ENCODE measurements at places on chromosomes 3 and 15.
A peak's percentile ranks its signal among the peaks of the same experiment; 100 is the strongest.

DNA sequence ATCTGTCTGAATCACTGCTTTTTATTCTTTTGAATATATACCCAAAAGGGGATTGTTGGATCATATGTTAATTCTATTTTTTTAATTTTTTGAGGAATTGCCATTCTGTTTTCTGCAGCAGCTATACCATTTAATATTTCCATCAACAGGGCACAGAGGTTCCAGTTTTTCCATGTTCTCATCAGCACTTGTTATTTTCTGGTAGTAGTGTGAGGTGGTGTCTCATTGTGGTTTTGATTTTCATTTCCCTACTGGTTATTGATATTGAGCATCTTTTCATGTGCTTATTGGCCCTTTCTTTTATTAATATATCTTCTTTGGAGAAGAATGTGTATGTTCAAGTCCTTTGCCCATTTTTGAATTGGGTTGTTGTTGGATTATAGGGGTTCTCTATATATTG lies 68.1 kb downstream of the PDE8A start:
- no peak for DNase-seq

GRCh38 chr15:27683121-27683520 lies 416.0 kb downstream of the OCA2 start:
- no peak for DNase-seq

DNA sequence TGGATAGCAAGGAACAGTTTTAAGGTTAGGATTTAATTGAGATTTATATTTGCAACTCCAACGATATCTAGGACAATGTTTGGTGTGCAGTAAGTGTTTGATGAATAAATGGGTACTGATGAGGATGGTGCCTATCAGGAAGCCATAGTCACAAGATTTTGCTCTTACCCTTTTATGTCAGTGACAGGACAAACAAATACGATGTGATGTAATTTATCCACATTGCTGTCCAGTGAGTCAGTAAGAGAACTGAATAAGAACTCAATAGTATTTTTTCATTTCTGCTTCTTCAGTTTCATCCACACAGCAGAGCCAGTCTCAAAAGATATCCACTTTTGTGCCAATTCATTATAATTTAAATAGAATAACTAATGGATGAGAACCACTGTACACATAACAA lies 18.5 kb downstream of the C3orf85 start:
- no peak for DNase-seq

DNA sequence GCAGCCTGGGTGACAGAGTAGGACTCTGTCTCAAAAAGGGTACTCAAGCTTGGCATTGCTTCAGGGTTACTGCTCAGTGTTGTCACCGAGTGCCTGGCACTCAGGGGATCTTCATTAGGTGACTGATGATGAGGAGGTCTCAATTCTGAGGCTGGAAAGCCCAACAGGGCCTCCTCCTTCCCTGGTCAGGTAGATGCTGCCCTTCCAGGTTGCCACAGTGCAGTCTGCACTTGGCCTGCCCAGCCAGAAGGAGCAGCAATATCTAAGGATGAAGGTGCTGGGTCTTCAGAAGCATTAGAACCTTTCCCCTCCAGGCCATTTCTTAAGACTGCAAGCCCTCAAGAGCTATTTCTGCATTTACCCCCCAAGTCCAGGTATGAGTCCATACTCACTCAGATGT lies 42.0 kb downstream of the PGPEP1L start:
- DNase-seq: no peak

DNA sequence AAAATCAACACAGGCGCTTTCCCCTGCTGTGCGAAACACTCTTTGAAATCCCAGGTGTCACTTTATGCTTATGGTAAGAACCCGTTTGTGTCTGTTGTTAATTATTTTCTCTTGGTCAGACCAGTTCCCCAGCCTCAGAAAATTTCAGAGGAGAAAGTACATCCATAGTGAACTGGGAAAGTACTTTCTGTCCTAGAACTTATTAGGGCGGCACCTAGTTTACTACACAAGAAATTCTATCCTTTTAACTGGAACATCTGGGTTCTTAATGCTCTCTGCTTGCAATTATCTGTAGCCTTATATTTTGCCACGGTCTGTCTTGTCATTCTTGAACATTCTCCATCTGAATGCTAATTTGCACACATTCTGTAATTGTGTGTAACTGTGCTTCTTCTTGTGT lies 215.0 kb downstream of the PTPRG start:
- DNase-seq: no peak

DNA sequence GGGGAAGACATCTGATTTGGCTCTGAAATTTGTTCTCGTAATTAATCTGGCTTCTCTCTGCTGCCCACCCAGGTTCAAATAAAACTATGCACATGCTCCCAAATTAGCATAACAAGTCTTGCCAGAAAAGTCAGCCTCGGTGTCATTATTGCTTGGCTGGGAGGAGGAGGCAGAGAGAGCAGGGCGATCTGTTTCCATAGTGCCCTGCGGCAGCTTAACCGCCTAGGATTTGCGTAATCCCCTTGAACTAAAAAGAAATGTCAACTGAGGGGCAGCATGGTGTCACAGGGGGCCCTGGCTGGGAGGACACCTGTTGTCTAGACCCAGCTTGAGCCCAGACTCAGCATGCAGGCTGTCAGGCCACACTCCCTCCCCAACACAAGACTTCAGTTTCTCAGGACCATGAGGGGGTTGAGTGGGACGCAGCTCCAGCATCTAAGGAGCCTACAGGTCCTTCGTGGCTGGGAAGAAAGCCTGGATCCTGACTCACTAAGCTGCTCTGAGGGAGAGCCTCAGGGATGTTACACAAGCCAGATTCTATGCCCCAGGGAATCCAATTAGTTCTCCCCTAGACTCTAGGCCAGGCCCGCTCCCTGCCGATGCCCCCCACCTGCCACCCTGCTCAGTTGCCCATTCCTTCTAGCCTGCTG lies 17.3 kb downstream of the MRPS11 start:
- no peak for DNase-seq

- no peak for DNase-seq
These were observed 31.1 kb downstream of the NTRK3 start for GRCh38 chr15:88225461-88225860.

GRCh38 chr3:138718849-138719248 lies 110.3 kb downstream of the FAIM start:
- no peak for DNase-seq

- peak; percentile 49 for DNase-seq
These were observed 21.3 kb downstream of the DUT start for GRCh38 chr15:48352474-48353072.

GRCh38 chr15:80936288-80937078 lies 53.1 kb downstream of the MESD start:
- no peak for DNase-seq

- DNase-seq: peak; percentile 33
These were observed 205.0 kb downstream of the LPP start for GRCh38 chr3:188358787-188359493.

DNA sequence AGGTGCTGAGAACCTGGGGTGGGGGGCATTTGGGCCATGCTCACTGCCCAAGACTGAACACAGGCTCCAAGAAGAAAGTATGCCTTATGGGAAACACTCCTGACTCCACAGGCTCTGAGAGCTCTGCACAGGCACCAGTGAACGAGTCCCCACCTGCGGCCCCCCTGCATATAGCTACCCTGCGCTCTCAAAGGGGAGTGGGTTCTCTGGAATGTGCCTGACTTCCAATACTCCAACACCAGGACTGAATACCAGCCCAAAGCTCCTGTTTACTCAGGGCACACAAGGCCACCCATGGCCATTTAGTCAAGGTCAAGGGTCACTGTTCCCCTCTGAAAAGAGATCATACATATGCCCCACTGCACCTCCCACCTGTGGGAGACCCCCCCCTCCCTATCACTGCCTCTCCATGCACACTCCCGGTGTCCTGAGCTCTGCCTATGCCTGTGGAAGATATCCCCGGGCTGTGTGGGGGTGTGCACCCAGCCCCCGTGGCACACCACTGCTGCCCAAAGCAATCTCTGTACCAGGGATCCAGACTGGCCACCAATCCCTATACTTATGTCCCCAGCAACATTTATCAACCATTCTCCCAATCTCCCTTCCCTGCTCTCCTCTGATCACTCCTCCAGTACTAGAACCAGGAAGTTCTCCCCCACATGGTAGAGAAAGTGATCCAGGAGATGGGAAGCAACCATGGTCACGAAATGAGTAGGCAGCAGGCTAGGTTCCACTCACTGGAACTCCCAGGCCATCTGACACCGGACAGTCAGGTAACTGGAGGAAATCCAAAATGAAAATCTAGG lies 1.5 kb upstream of the PLXNB1 start:
- DNase-seq: no peak

DNA sequence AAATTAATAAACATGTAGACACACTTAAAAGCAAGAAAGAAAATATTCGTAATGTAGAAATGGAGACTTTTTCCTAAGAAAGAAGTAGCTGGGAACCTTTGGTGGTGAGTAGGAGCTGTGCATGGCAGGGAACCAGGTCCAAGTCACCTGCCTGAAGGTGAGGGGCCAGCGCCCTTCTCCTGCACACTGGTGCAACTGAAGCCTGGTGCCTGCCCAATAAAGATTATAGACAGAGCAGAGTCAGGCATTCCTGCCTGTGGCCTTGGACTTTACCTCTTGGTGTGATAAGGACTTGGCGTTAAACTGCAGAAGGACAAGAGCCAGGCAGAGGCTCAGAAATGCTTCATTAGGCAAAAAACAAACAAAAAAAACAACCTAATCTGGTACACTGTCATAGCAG lies 14.2 kb downstream of the CFAP91 start:
- no peak for DNase-seq

DNA sequence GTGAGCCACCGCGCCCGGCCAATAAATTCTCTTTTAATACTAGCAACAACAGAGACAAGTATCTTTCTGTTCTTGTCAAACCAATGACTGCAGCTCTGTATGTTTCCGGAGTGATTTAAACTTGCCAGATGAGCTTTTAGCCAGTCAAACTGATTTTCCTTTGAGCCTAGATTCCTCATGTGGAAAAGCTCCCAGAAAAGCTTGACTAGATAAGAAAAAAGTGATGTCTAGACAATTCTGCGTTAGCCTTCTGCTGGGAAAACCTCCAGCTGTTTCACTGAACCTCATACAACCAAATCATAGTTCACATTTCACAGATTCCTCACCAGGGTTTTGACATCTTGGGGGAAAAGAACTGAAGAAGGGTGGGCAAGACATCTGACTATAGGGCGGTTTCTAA lies 78.6 kb downstream of the MAGI1 start:
- no peak for DNase-seq

DNA sequence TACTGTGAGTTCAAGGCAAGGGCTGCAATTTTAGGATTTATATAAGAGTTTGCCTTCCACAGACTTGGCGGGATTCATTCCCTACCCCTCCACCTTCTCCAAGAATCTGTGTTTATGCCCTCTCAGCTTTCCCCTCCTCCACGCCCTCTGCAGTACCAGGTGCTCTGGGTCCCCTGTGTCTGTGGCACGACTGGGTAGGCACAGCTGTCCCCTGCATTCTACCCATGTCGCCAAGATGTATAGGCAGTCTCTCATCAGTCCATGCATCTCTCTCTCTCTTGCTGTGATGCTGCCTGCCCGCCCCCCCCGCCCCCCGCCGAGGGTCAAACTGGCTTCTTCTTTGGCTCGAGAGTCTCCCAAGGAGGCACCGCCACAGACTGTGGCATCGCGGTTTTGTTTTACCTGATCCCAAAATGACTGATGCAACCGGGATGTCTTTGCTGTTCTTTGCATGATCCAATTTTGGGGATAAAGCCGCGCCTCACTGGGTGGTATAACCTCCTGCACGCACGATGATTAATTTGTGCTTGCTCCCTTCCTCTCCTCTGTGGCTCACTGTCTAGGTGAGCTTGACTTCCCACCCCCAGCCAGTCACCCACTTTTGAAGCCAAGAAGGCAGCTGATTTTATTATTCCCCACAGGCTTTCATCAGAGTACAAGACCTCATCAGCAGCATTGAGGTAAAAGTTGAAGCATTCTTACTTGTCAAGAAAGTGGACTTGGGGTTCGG lies 43.7 kb downstream of the EFCAB12 start:
- DNase-seq: no peak

DNA sequence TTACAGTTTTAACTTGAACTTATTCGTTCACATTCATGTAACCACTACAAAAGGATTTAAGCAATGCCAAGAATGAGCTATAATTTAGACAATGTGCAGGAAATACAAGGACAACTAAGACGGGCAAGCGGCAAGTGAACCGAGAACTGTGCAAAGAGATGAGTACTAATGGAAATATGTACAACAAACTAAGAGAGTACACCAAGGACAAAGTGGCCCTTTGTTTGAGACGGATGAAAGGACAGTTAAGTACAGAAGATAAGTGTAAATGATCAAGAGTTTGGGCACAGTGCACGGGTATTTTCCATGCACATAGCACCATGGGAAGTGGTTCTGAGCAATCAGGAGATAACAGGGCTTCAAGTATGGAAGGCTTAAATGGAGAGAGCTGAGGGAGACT lies 281.7 kb downstream of the ROBO2 start:
- DNase-seq: no peak

DNA sequence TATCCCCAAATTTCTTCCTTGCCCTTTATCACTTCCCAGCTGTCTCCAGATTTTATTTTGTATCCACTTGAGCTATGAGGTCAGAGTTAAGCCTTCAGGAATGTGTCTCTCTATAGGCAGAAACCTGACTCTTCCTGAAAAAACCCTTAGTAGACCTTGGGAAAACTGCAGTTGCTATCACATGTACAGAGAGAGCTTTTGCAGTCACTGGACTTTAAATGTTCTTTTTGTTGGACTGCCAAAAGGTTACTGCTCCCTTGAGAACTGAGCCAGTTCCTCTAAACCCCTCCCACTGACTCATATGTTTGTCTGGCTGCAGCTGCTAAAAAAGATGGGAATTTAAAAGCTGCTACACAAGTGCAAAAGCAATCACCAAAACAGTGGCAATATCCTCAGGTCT lies 169.1 kb upstream of the CCDC54 start:
- DNase-seq: no peak

- DNase-seq: no peak
These were observed 774 bp upstream of the TMCO5A start for GRCh38 chr15:37933666-37934065.

DNA sequence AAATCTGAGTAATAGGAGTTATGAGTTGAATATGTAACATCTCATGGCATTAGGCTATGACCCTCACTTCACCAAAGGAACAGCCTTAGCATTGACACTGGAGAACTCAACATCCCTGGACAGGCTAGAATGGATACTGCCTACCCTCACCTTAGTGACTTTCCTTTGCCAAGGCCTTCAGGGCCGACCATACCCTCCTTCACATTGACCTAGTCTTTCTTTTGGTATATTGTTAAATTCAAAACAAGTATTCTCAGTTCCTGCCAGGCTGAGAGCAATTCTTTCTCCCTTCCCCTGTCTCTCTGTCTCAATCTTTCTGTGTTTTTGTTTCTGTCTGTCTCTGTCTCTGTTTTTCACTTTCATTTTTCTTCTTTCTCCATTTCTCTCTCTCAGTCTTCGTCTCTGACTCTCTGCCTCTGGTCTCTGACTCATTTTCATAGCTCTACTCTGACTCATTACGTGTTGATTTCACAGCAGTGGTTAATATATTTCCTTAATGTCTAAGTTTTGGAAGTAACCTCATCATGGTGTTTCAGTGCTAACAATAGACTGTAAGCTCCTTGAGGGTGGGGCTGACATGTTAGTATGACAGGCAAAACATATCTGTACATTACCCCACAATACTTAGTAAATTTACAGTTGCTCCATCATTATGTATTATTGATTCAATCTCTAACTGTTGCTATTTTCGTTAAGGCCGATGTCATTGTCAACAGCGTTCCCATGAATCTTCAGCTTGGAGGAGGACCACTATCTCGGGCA lies 32.5 kb downstream of the PARP15 start:
- no peak for DNase-seq
